ENCODE measurements at places on chromosomes 1 and 21.

- no peak for DNase-seq
These were observed 1.9 kb downstream of the RUNX3 start for GRCh38 chr1:24927988-24928688.

DNA sequence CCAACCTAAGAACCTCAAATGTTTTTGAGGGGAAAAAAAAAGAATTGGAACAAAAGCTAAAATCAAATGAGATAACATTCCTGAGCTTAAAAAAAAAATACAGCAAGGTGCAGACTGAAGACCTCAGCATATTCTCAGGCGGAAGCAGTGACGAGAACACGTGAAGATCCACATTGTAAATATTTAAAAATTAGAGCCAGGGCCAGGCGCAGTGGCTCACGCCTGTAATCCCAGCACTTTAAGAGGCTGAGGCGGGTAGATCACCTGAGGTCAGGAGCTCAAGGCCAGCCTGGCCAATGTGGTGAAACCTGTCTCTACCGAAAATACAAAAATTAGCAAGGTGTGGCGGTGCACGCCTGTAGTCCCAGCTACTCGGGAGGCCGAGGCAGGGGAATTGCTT is 15.7 kb downstream of the TFB2M start:
- no peak for DNase-seq

- DNase-seq = no peak
These were observed 14.2 kb upstream of the F13B start for GRCh38 chr1:197081117-197081753.

DNA sequence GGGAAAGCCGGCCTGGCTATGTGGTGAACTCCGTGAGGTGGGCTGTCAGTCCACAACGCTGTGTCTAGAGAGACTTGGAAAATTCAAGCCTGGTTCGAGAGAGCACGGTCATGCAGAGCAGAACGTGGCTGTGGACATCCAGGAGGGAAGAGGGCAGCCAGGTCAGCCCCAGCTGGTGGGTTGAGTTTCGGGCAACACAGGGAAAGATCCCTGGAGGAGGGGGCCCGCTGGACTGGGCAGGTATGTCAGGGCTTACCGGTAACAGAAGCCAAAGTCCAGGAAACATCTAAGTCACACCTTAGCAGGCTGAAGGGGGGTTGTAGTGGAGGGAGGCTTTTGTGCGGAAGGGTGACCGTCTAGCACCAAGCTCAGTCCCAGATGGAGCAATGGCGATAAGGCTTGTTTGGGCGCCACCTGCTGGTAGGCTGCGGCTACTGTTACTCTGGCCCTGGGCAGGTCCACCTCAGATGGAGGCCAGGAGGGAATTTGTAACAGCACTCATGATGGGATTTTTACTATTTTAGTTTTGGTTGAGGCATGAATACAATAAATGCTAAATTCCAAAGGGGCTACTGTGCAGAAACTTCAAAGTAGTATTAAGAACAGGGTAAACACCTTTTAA is 143.3 kb upstream of the ZNF644 start:
- peak; percentile 74 for DNase-seq

- DNase-seq = no peak
These were observed 134.0 kb downstream of the FAM78B start for GRCh38 chr1:166032572-166033371.

All from NCI-H774 (cell line).